ENCODE measurements at places on chromosomes 3 and 15. TPM values are rescaled to one million over a fixed set of nuclear protein-coding genes. Genes with fewer than 3 reads are reported as not detected.

GRCh38 chr15:68054628-68055223, 611 bp downstream of the PIAS1 start:
- peak overlapping the region; percentile 95 for H3K27ac ChIP-seq
- no peaks in the 10 kb centered on the region for H3K36me3 ChIP-seq
- peaks cover 19% of the 10 kb centered on the region for H3K4me1 ChIP-seq
- H3K27me3 ChIP-seq: no peaks in the 10 kb centered on the region
- DNase-seq: peak; percentile 88
- H3K4me3 ChIP-seq: peak overlapping the region; percentile 76

DNA sequence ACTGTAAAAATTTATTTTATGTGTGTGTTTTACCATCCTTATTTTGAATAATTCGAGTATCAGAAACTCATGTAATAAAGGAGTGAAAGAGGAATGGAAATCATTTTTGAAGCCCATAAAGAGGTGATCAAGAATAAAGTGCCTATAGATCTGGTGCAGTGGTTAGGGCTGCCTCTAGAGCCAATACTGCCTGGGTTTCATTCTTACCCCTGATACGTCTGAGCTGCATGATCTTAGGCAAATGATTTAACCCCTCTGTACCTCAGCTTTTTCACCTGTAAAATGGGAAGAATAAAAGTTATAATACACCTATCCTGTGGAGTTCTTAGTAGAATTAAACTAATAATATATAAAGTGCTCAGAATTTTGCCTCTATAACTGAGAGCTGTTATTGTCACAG, 30.4 kb downstream of the EFHB start:
- H3K4me1 ChIP-seq: no peaks in the 10 kb centered on the region
- no peak overlapping the region for H3K27ac ChIP-seq
- no peaks in the 10 kb centered on the region for H3K36me3 ChIP-seq
- no peak for DNase-seq
- no peak overlapping the region for H3K4me3 ChIP-seq

GRCh38 chr15:24899367-24899766, 55.4 kb upstream of the SNRPN start:
- no peaks in the 10 kb centered on the region for H3K36me3 ChIP-seq
- no peaks in the 10 kb centered on the region for H3K27me3 ChIP-seq
- no peak for DNase-seq
- H3K27ac ChIP-seq: peak overlapping the region; percentile 70

- H3K4me1 ChIP-seq: peaks cover 11% of the 10 kb centered on the region
- H3K27ac ChIP-seq: no peak overlapping the region
- no peaks in the 10 kb centered on the region for H3K36me3 ChIP-seq
Measured at GRCh38 chr15:81335631-81336030, 11.7 kb upstream of the STARD5 start.

DNA sequence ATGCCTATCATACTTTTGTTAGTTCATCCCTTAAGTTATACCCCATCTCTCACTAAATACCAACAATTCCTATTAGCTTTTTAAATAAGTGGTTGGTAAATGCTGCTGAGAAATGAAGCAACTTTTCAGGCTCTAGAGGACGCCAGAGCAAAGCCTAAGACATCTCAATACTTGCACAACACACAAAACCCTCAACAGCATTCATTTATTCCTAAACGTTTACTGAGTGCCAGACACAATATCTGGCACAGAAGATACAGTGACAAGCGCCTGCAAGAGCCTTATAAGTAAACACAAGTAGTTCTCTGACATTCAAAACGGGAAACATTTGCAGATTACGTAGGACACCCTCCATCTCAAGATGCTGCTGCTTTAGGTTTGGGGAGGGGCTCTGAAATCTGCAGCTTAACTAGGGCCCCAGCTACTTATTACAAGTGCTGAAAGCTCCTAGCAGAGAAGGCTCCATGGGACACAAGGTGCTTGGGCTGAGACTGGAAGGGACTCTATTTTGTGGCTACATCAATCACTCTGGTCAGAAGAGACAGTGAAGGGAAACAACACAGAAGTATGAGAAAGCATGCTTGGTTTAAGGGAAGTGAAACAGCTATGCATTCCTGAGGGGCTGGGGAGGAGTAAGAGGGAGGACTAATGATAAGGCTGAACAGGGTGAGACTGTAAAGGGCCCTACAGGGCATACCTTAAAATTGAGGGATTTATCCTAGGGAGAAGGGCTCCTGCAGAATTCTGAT, 311.3 kb downstream of the PLCL2 start:
- H3K4me3 ChIP-seq: no peak overlapping the region
- no peaks in the 10 kb centered on the region for H3K36me3 ChIP-seq
- H3K27ac ChIP-seq: peak overlapping the region; percentile 74
- no peaks in the 10 kb centered on the region for H3K27me3 ChIP-seq

GRCh38 chr15:49421991-49422390, 1.1 kb upstream of the FGF7 start:
- H3K27ac ChIP-seq: no peak overlapping the region
- no peak overlapping the region for H3K4me3 ChIP-seq
- peaks cover 22% of the 10 kb centered on the region for H3K4me1 ChIP-seq
- H3K27me3 ChIP-seq: no peaks in the 10 kb centered on the region
- H3K36me3 ChIP-seq: no peaks in the 10 kb centered on the region
- DNase-seq: peak; percentile 80

DNA sequence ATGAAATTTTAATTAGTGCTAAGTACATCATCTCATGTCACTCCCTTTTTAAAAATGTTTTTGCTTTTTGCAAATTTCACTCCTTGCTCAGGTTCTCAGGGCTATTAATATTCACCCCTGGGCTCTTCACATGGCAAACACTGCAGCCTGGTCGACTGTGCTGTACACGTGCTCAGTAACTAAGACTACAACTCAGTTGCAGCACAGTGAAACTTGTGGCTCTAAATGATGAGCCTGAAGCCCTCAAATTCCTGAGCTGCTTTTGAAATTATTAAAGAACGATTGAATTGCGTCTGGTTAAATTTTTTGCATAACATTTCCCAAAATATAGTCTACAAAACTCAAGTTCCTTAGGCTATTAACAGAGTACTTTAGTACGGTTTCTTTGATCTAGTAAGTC, 159.3 kb upstream of the C2CD4B start:
- H3K4me3 ChIP-seq: no peak overlapping the region
- no peak for DNase-seq
- no peak overlapping the region for H3K27ac ChIP-seq

DNA sequence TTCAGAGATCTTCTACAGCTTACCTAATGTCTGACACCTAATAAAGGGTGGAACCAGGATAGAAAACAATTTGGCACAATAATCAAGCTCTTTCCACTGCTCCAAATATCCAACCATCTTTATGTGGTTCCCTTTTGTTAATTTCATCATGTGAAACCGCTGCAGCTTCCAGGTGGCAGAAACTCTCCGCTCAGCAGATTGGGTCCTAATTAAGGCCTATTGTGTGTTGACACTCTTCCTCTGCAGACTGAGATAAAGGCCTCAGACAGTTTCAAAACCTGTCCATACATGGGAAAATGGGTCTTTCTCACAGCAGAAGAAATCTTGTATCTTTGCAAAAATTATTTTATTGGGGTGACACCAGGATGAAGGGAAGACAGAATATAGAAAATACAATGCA, 1002.4 kb upstream of the SEMA6D start:
- H3K4me1 ChIP-seq: peaks cover 5% of the 10 kb centered on the region
- H3K27ac ChIP-seq: no peak overlapping the region
- no peak overlapping the region for H3K4me3 ChIP-seq
- no peaks in the 10 kb centered on the region for H3K27me3 ChIP-seq
- no peak for DNase-seq

GRCh38 chr3:169144731-169145130, 518.8 kb downstream of the MECOM start:
- H3K36me3 ChIP-seq: no peaks in the 10 kb centered on the region
- no peak for DNase-seq
- H3K27ac ChIP-seq: no peak overlapping the region
- H3K4me1 ChIP-seq: peaks cover 8% of the 10 kb centered on the region
- H3K27me3 ChIP-seq: peaks cover 32% of the 10 kb centered on the region

DNA sequence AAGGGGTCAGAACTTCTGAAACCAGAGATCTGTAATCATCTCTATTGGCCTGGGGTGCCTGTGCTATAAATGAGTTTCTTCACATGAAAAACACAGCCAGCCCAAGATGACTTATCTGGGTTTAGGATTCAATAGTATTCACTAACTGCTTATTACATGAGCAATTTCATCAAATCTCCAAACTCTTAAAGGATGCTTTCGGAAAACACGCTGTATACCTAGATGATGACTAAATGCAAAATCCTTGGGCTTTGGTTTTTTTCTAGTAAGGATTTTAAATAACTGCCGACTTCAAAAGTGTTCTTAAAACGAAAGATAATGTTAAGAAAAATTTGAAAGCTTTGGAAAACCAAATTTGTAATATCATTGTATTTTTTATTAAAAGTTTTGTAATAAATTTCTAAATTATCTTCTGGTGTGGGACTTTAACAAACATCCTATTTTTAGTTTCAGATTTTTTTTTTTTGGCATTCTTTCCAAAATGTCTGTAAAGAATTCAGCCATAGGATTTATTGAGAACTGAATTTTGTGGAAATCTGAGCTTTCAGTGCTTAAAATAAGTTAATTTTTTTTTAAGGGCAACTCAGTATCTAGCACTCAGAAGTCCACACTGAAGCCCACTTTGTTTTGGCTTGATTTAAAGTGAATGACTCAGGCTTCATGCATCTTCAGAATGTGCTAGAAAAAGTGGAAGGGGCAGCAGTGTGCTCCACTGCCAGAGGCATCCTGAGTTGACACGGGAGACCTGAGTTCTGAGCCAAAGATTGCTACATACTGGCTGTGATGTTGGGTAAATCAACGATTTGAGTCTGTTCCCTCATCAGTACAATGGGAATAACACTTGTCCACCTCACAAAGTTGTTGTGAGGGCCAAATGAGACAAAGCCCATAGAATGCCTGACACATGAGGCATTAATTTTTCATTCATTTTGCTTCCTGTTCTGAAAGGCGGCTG, 18.7 kb downstream of the TMEM43 start:
- H3K4me3 ChIP-seq: no peak overlapping the region
- DNase-seq: peak; percentile 98
- peak overlapping the region; percentile 25 for H3K27ac ChIP-seq
- peaks cover 21% of the 10 kb centered on the region for H3K4me1 ChIP-seq

DNA sequence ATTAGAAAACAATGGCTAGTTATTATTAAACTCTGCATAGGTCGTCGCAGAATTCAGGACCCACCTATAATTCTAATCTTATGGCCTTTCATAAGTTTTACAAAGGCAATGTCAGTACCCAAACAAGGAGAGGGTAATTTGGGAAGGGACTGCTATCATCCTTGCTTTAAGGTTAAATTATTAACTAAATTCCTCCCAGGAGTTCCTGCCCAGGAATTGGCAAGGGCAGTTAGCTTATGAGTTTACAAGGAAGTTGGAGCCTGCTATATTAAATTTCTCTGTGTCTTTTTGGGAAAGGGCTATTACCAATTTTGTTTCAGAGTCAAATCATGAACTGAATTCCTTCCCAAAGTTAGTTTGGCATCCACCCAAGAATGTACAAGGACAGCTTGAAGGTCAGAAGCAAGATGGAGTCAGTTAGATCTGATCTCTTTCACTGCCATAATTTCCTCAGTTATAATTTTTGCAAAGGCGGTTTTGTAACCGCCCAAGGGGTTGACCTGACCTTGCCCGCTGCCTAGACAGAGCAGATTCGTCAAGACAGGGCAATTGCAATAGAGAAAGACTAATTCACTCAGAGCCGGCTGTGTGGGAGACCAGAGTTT, 45.3 kb upstream of the LHFPL4 start:
- DNase-seq: no peak
- no peaks in the 10 kb centered on the region for H3K4me1 ChIP-seq
- no peaks in the 10 kb centered on the region for H3K27me3 ChIP-seq
- H3K4me3 ChIP-seq: no peak overlapping the region
- no peak overlapping the region for H3K27ac ChIP-seq
- no peaks in the 10 kb centered on the region for H3K36me3 ChIP-seq

- H3K36me3 ChIP-seq: peaks cover 21% of the 10 kb centered on the region
- no peak overlapping the region for H3K4me3 ChIP-seq
- peak overlapping the region; percentile 39 for H3K27ac ChIP-seq
- peaks cover 13% of the 10 kb centered on the region for H3K4me1 ChIP-seq
Measured at GRCh38 chr15:60442763-60443162, 36.2 kb downstream of the ICE2 start.

DNA sequence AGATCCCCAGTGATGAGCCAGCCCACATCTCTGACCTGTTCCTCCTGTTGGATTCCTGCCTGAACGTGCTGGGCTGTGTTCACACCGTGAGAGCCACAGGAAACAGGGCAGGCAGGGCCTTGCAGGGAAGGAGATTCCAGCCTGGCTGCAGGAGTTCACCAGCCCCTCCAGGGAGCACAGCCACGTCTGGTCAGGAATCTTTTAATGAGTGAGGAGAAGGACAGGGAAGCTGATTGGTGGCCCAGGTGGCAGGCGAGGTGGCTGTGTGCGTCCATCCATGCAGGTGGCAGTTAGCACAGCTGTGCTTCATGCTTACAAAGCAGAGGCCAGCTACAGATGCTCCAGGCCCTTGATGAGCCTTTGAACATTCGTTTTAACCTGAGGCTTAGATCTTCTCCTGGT, 10.5 kb downstream of the LRRK1 start:
- no peak overlapping the region for H3K4me3 ChIP-seq
- no peaks in the 10 kb centered on the region for H3K36me3 ChIP-seq
- DNase-seq: no peak
- H3K27ac ChIP-seq: no peak overlapping the region

Gene PLOD2
- total RNA-seq: 84.5 TPM

Gene DCBLD2
- total RNA-seq: 88.4 TPM

Gene STARD9
- total RNA-seq: 2.3 TPM

Gene CPN2
- 0.36 TPM for total RNA-seq

Gene AADACL2
- total RNA-seq: not detected

Gene HAPLN3
- 9.9 TPM for total RNA-seq

Gene AGBL1
- total RNA-seq: 0.04 TPM
